ENCODE measurements at places on chromosomes 6 and 20.
A peak's percentile ranks its signal among the peaks of the same experiment; 100 is the strongest.

DNA sequence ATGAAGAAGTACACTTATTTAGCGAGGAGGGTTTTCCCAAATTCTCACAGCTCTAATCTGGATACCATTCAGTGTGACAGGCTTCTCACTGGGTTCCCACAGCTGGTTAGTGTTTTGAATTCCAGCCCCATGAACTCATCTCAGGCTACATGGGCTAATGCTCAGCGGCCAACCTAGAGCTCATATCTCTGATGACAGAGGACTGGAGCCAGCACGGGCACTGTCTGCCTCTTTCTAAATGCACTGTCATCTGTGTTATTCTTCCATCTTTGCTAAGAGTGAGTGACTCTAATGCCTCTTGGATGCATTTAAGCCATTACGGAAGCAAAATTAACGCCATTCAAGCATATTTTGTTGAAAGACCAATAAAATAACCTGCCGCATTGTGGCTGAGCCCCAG, 308.9 kb upstream of the JAG1 start:
- no peak for DNase-seq

- DNase-seq: no peak
Observed at GRCh38 chr6:118775381-118775780, 118.6 kb upstream of the ASF1A start.

- DNase-seq: no peak
Observed at GRCh38 chr6:127854009-127854408, 46.8 kb downstream of the THEMIS start.

- peak; percentile 97 for DNase-seq
Observed at GRCh38 chr6:26243752-26244151, 121.2 kb upstream of the BTN3A2 start.

GRCh38 chr6:77879527-77879926, 226.7 kb downstream of the MEI4 start:
- no peak for DNase-seq

DNA sequence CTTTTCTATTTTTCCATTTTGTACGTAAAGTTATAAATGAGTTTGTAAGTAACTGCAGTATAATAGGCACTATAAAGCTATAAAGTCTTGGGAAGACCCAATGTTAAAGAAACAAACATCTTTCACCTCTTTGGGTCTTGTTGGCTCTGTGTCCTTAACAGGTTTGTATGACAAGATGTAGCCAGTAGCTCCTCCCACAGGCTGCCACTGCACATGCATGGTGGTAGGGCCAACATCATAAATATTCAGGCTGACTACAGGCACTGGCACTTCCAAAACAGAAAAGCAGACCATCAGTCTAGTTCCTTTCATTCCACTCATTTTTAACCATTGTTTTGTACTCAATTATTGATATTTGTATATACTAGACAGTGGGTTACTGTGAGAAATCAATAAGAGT, 59.9 kb downstream of the COL12A1 start:
- no peak for DNase-seq

DNA sequence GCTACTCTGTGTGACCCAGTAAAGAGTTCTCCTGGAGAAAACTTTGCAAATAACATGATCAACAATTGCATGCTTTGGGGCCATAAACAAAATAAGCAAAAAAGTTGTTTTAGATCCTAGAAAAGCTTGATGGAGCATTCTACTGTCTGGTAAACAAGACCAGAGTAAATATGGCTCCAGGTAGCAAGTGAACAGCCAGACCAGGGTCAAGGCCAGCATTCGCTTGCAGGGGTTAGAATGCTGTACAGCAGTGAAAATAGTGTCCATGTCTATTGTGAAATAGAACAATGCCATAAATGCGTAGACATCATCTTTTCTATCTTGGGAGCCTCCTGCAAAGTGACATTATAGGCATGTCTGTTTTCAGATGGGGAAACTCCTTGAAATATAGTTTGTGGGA, 216.7 kb downstream of the PLCB4 start:
- no peak for DNase-seq

GRCh38 chr20:3765171-3765882, 2.2 kb downstream of the ADISSP start:
- DNase-seq: no peak

GRCh38 chr6:165661664-165662025, 1.4 kb downstream of the PDE10A start:
- DNase-seq: no peak
